ENCODE measurements at places on chromosomes 3 and 15.

- no peak for DNase-seq
Measured at GRCh38 chr3:46187876-46188275, 20.2 kb downstream of the CCR1 start.

DNA sequence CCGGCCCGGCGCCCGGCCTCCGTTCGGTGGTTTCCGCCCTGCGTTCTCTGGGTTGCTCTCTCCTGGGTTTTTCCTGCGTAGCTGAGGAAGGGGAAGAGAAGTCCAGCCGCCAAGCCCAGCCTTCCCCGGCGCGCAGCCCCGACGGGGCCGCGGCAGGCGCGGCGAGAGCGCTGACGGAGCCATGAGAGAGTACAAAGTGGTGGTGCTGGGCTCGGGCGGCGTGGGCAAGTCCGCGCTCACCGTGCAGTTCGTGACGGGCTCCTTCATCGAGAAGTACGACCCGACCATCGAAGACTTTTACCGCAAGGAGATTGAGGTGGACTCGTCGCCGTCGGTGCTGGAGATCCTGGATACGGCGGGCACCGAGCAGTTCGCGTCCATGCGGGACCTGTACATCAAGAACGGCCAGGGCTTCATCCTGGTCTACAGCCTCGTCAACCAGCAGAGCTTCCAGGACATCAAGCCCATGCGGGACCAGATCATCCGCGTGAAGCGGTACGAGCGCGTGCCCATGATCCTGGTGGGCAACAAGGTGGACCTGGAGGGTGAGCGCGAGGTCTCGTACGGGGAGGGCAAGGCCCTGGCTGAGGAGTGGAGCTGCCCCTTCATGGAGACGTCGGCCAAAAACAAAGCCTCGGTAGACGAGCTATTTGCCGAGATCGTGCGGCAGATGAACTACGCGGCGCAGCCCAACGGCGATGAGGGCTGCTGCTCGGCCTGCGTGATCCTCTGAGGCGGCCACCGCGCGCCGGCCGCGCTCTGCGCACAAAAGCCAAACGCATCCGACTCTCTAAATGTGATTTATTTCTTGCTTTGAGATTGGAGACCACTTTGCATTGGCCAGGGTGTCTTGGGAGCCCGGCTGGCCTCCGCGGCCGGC lies 727 bp downstream of the RAP2B start:
- DNase-seq = no peak

- DNase-seq = no peak
Measured at GRCh38 chr15:68583936-68584755, 5.4 kb downstream of the CORO2B start.

GRCh38 chr15:27743638-27744037 lies 355.5 kb downstream of the OCA2 start:
- no peak for DNase-seq

DNA sequence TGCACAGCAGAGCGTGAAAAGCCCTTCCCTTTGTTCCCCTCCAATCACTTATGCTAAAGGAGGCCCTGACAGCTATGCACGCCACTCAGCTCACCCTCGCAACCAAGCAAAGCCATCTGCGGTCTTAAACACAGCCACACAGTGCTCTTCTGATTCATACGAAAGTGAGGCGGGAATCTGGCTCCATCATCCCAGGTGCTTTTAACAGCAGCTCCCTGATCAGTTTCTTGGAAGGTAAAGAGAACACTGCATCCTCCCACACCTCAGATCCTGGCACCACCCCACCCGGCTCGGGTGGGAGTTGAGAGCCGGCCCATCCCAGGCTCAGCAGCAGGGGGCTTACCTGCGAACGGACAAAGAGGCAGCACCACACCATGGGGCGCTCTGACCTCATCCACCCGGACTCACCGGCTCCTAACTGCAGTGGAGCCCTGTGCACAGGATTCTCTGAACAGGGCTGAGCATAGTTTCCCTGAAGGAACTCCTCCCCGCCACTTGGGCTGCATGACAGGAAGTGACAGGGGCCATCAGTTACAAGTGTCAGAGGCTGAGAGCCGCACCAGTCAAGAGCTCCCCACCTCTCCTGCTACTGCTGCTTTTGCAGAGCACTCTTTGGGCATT lies 114.3 kb upstream of the ARHGEF3 start:
- DNase-seq = no peak

- no peak for DNase-seq
Measured at GRCh38 chr15:80418892-80419537, 14.8 kb downstream of the ARNT2 start.

DNA sequence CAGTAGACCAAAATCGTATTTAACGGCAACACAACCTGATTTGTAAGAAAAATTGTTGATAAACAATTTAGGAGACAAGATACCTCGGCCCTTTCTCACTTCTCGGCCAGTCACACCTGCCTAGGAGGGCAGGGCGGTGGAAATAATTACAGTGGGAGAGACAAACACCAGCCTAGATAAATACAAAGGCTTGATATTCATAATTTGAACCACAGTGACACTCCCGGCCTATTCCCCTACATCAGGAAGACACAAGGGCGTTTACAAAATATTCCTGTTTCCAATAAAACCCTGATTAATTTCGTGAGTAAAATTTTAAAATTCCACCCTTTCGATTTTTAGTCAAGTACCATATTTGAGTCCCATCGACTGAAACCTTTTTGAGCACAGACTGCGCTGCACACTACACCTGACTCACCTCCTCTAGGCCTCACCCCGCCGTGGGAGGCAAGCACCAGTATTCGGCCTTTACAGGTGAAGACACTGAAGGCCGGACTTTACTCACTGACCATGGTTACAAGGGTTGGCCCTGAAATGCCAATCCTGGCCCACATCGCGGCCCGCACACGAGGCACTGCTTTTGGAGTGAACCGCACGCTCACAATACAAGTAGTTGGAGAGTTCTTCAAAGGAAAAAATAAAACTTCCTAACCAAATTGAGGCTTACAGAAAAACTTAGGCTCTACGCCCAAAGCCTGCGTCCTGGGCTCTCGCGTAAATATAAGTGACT lies 794 bp downstream of the ARPP19 start:
- DNase-seq = no peak

DNA sequence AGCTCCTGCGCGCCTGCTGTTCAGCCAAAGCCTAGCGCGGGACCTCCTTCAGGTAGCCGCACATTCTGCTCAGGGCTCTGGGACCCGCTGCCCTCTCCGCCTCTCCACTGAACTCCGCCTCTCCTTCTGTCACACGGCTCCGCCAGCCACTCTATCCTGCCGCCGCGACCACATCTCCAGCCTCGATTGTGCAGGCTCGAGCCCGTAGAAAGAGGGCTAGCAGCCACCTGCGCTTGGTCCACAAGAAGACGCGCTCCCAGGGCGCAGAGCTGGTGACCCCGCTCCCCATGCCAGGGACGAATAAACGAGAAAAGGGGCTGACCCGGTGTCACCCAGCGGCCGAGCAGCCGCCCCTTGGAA lies 1.1 kb upstream of the VIPR1 start:
- DNase-seq = no peak

GRCh38 chr3:107251819-107252218 lies 125.4 kb upstream of the CCDC54 start:
- no peak for DNase-seq

DNA sequence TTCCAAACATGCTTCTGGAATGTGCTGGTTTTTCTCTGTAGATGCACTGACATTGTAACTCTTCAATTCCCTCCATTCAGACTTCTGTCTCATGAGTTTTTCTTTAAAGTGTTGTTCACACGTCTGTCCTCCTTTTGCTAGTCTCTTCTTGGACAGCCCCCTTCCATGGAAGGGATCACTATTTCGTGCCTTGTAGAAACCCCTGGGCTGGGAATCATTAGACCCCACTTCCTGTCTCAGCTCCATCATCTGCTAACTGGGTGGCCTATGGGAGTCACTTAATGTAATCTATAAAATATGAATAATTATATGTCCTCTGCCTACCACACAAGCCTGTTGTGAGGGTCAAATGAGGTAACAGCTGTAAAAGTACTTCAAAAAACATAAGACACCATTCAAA lies 110.6 kb downstream of the THSD4 start:
- no peak for DNase-seq

DNA sequence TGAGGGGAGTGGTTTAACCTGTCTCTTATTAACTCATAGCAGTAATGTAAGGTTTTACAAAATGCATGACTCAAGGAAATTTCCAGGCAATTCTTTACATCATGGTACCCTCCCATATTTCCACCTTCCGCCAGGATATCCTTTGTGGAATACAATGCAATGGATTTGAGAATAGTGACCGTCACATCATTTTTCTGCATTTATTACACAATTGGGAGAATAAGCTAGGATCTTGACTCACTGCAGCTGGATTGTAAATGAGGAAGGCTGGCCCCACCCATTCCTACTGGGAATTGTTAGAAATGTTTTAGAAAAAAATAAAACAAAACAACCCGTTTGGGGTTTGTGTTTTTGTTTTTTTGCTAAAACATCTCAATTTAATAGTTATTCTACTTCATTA lies 97.4 kb downstream of the IMPG2 start:
- DNase-seq = no peak

DNA sequence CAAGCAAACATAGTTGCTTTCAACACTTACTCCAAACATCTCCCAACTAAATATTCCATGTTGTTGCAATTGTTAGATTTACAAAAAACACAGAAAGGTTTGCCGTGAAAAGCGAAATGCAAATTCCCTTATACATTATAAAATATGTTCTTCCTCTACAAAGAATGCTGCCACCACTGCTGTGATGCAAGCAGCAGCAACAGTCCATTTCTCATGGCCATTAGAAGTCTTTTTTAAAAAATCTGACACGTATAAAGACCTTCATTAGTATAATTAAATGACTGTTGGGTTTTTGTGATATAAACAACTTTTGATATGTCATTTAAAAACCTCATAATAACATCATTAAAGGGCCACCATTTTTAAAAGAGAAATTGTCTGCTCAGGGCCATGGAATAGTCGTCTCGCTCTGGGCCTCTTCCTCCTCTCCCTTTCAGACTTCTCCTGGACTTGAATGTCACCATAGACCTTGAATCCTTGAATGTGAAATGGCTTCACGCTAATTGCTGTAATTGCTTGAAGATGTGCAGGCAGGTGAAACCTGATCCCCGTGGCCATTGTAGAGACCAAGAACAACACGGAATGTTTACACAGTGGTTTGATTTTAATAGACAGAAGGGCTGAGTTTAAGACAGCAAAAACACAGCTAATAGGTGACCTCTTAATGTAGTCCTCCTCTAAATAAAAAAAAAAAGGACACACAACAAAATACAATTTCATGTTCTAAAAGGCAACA lies 450.4 kb downstream of the FOXP1 start:
- DNase-seq = no peak

- DNase-seq = no peak
Measured at GRCh38 chr3:176401211-176401610, 796.1 kb downstream of the TBL1XR1 start.

- no peak for DNase-seq
Measured at GRCh38 chr3:29503958-29504357, 223.1 kb downstream of the RBMS3 start.

GRCh38 chr3:120442975-120443517 lies 7.7 kb downstream of the FSTL1 start:
- no peak for DNase-seq

DNA sequence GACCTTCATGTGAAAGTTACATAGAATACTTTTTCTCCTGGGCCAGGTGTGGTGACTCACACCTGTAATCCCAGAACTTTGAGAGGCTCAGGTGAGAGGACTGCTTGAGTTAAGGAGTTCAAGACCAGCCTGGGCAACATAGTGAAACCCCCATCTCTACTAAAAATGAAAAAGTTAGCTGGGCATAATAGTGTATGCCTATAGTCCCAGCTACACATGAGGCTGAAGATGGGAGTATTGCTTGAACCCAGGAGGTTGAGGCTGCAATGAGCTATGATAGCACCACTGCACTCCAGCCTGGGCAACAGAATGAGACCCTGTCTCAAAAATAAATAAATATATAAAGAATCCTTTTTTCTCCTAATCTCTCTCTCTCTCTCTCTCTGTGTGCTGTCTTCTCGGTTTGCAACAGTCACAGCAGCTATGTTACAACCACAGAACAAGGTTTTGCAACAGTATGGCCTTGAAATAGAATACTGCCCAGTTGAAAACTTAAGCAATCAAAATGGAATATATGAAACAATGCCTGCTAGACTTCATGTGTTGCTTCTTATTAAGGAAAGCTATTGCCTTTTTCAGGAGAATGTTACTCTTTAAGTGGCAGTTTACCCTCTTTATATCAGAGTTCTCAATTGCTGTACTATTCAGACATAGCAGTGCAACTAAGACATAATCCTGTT lies 12.3 kb upstream of the DENND4A start:
- peak; percentile 21 for DNase-seq

- peak; percentile 5 for DNase-seq
Measured at GRCh38 chr3:77321646-77322045, 281.7 kb downstream of the ROBO2 start.

- peak; percentile 90 for DNase-seq
Measured at GRCh38 chr3:175346573-175347356, 487.6 kb downstream of the NAALADL2 start.

- no peak for DNase-seq
Measured at GRCh38 chr15:59933607-59934006, 70.5 kb upstream of the FOXB1 start.

- no peak for DNase-seq
Measured at GRCh38 chr15:66714543-66714981, 12.5 kb downstream of the SMAD6 start.

- peak; percentile 8 for DNase-seq
Measured at GRCh38 chr3:49840388-49840787, 16.0 kb downstream of the TRAIP start.

GRCh38 chr15:101115786-101116680 lies 135.8 kb downstream of the CHSY1 start:
- DNase-seq = no peak

- DNase-seq = no peak
Measured at GRCh38 chr15:98150084-98150483, 189.6 kb downstream of the ARRDC4 start.

GRCh38 chr3:6089780-6090179 lies 771.1 kb upstream of the GRM7 start:
- no peak for DNase-seq

GRCh38 chr3:145776782-145777408 lies 384.1 kb downstream of the PLOD2 start:
- DNase-seq = peak; percentile 53

- DNase-seq = no peak
Measured at GRCh38 chr3:27560484-27561056, 76.4 kb upstream of the SLC4A7 start.

DNA sequence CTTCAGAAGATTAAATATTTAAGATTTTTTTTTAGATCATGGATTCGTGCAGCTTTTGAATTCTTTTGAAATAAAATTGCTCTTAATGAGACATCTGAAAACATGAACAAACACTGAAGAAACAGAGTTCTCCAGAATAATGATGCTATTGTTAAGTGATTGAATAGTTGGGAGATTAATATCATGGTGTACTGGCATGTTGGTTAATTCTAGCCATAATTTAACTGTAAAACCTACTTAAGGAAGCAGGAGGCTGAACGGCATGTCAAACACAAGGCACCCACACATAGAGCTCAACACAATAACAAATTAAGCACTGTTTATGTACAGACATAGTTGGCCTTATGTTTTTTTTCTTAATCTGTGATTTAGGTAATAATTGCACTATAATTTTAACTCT lies 185.6 kb downstream of the RBMS3 start:
- no peak for DNase-seq

- no peak for DNase-seq
Measured at GRCh38 chr3:13572926-13573623, 24.1 kb downstream of the FBLN2 start.

All from fibroblast of skin of left quadriceps (primary cell).